Cortex of kidney (tissue), 1 donor: ENCODE measurements at places on chromosomes 16 and 17.

GRCh38 chr16:53933407-53933806 is 229.5 kb downstream of the FTO start:
- no peak for DNase-seq

DNA sequence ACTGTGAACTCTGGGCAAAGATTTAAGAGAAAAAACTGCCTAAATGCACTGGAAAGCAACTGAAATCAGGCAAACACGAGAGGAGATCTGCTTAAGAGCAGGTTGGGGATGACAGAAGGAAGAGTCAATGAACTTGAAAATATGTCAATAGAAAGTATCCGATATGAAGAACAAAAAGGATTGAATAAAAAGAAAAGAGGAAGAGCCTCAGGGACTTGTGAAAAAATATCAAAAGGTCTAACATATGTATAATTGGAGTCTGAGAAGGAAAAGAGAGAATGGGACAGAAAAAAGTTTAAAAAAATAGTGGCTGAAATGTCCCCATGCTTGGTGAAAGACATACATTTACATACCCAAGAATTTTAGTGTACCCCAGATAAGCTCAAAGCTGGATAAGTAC is 195.5 kb downstream of the COPRS start:
- DNase-seq: no peak

GRCh38 chr16:81371106-81371505 is 56.3 kb downstream of the GAN start:
- no peak for DNase-seq

DNA sequence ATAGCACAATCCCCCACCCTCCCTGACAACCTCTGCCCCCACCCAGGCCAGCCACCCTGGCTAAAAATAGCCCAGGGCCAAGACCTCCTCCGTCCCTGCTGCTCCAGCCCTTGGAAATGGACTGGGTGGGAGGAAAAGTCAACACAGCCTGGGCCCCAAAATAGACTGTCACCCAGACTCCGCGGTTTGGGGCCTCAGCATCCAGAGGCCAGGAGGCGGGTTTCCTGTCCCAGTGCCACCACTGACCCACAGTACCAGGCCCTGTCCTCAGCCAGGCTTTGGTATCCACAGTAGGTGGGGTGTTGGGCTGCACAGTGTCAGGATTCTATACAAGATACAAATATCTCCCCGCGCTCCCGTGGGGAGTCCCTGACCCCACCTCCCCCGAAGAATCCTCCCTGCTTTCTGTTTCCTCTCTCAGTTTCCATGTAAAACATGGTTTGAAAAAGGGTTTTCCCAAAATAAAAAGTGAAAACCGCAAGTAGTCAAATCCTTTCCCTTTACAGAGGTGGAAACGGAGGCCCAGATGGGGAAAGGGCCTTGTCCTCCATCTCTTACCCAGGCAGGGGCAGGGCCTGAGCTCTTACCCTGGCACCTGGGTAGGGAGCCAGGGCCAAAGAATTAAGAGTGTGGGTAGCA is 20.1 kb downstream of the CPNE2 start:
- DNase-seq: no peak

- no peak for DNase-seq
Observed at GRCh38 chr17:31738996-31739699, 119.9 kb downstream of the COPRS start.
